ENCODE measurements at places on chromosomes 2 and 18.
A peak's percentile ranks its signal among the peaks of the same experiment; 100 is the strongest.

GRCh38 chr2:21270708-21271122, 146.9 kb downstream of the TDRD15 start:
- DNase-seq, result no peak

DNA sequence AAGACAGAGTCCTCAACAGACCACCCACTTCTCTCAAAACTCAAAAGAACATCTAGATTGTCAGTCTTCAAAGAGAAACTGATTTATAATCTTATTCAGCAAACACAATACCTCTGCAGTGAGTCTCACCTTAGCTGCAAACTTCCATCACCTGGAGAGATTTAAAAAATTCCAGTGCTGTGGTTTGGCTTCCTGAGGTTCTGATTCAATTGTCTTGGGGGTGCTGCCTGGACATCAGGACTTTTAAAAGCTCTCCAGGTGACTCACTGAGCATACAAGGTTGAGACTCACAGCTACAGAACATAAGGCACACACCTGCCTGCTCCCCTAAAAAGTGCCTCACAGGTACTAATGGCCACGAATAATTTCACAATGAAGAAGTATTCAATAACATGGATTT, 40.3 kb downstream of the RNF152 start:
- DNase-seq, result no peak

DNA sequence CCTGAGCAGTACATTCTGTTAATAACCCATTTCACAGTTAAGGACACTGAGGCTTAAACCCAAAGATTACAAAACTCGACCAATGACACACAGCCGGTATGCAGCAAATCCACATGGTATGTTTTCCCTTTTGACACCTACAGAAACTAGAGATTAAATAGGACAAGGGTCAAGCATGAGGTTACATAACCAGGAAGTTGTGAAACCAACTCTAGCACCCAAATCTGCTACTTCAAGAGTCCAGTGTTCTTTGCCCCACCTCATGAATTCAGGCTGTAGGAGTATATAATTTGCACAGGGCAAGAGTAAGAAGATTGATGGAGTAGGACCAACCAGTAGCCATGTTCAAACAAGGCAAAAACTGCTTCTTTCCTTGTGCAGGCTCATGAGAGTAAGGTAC, 249.8 kb downstream of the BCL11A start:
- no peak for DNase-seq

DNA sequence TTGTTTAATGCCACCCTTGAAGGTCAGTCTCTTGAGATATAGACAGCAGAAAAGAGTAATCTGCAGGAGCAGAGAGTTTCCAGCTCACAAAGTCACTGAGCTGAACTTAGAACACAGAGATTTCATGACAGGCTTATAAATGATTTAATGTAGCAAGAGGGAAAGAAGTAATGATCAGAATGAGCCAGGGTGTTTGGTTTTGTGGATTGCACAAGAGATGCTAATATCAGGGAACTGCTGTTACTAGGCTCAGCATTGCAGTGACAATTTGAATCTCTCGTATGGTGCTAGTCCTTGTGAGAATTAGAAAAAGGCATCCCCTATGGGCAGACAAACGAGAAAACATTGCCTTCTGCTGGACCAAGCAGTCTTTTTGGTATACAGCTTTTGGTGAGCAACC, 61.7 kb upstream of the ITGB6 start:
- no peak for DNase-seq

DNA sequence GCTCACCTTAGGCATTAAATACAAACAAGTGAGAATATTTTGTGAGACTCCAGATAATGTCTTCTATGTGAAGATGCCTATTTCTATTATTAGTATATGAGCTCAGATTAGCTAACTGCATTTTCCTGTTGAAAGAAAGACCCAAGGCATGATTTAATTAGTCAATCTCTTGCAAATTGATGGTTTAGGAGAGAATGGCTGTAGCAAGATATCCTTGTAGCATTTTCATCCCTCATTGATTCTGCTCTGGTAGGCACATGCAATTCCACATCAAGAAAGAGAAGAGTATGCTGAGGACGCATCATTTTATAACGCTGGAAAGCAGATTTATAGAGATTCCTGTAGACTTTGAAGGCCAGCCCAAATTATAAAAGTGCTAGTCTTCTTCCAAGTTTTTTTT, 332.0 kb downstream of the SOX11 start:
- no peak for DNase-seq

GRCh38 chr2:11499081-11499743, 33.3 kb upstream of the E2F6 start:
- DNase-seq, result no peak

GRCh38 chr2:218721934-218722333, 11.3 kb downstream of the TTLL4 start:
- no peak for DNase-seq

GRCh38 chr2:205051417-205051816, 506.1 kb downstream of the PARD3B start:
- no peak for DNase-seq

DNA sequence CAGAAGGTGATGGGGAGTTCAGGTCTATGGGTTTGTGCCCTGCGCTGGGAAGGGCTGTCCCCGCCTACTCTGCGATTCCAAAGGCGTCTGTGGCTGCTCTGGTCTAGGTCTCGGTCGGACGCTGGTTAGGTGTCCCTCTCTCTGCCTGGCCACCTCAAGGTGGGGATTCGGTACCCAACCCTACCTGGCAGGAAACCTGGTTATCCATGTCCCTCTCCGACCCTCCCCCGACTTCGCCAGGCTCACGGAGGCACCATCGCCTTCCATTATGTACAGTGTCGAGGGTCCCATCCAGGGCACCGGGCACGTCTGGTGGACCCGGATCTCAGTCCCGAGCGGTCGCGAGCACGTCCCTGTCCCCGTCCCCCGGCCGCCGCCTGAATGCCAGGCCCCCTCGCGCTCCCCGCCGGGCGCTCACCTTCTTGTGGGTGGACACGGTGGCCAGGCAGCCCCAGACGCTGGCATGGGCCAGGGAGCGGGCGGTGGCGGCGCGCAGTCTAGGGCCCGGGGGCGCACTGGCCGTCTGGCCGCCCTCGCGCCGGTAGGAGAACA, 628 bp downstream of the CREG2 start:
- DNase-seq, result no peak

GRCh38 chr2:108607706-108608301, 73.5 kb downstream of the LIMS1 start:
- DNase-seq, result peak; percentile 55

DNA sequence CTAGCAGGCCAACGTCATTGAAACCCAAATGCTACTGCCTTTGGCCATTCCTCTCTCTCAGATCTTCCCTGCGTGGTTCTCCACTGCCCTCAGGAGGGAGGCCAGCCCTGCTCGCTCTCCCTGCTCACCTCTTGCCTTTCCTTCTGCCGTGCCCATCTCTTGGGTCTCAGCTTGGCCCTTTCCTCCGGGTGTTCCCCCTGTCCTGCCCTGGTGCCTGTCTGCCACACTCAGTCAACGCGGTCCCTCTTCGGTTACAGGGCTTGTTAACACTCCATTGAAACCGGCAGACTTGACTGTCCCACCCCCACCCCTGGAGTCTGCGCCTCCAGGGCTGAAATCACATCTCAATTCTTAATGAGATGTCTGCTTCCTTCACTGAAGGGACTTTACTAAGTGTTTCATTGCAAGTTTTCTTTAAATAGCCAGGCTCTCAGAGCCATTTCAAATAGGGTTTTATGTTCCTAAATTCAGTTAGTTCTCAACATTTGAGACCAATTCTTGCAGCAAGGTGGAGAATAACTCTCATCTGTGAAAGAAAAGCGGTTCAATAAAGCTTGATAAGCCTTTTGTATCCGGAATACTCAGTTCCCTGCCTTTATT, 237.6 kb downstream of the DYSF start:
- no peak for DNase-seq

DNA sequence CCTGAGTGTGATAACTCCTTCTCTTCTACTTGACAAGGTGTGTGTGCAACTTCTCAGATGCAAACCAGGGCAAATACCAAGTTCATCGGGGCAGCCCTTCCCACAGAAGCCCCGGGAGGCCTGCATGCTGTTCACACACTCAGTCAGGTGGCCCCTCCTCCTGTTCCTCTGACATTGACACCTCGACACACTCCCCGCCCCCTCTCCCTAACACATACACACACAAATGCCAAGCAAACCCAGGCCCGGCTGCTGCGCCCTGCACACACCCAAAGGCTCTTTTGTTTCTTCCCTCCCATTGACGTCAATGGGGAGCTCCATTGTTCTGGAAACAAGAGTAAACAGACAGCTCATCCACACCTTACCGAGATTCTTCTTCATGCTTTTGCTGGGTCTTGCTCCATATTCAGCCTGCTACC, 1.7 kb upstream of the PER2 start:
- no peak for DNase-seq

GRCh38 chr2:8487461-8487932, 194.4 kb upstream of the ID2 start:
- DNase-seq, result no peak

- no peak for DNase-seq
Observed at GRCh38 chr2:154908327-154908726, 209.8 kb downstream of the KCNJ3 start.
